ENCODE measurements at places on chromosomes 2 and 18. TPM values are rescaled to one million over a fixed set of nuclear protein-coding genes. Genes with fewer than 3 reads are reported as not detected.
A peak's percentile ranks its signal among the peaks of the same experiment; 100 is the strongest.

The ARL4C gene
- 292 TPM for total RNA-seq

- H3K27me3 ChIP-seq: peaks cover 15% of the 10 kb centered on the region
- no peak for DNase-seq
- H3K27ac ChIP-seq: no peak overlapping the region
Observed at GRCh38 chr18:77339623-77340022, 90.0 kb downstream of the GALR1 start.

DNA sequence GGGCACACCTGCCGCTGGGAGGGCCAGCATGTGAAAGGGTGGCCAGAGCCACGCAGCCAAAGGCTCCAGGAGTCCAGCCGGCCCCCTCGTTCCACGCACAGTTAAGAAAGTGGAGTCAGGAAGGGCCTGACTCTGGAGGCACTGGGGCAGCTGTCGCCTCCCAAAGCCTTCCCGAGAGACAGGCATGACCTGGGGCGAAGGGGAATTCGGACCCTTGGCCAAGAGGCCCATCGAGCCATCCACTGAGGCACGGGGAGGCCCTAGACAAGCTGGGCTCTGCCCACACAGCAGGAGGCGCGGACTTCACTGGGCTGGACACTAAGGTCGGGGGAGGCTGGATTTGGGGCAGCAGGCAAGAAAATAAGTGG lies 38.5 kb upstream of the SNED1 start:
- DNase-seq: peak; percentile 3
- no peaks in the 10 kb centered on the region for H3K27me3 ChIP-seq
- H3K4me3 ChIP-seq: no peak overlapping the region
- no peaks in the 10 kb centered on the region for H3K36me3 ChIP-seq

DNA sequence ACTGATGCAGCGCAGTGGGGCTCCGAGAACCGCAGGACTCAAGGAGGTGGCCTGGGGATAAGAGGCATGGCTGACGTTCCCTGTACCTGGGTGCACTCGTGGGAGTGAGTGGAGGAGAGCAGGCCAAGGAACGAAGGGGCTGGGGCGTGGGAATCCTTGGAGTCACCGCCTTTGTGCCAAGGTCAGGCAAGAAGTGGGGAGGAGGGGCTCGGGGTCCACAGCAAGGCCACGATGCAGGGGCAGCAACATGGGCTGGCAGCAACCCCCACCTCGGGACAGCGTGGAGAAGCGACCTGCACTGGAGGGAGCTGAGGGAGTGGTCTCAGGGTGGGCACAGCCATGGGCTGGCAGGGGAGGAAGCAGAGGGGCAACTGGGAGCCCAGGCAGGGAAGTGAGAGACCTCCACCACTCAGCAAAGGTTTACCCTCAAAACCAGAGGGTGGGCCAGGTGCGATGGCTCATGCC lies 18.6 kb downstream of the ARID5A start:
- no peak for DNase-seq
- H3K4me3 ChIP-seq: no peak overlapping the region
- H3K36me3 ChIP-seq: peaks cover 11% of the 10 kb centered on the region
- no peaks in the 10 kb centered on the region for H3K27me3 ChIP-seq
- no peak overlapping the region for H3K27ac ChIP-seq
- H3K4me1 ChIP-seq: peaks cover 28% of the 10 kb centered on the region

DNA sequence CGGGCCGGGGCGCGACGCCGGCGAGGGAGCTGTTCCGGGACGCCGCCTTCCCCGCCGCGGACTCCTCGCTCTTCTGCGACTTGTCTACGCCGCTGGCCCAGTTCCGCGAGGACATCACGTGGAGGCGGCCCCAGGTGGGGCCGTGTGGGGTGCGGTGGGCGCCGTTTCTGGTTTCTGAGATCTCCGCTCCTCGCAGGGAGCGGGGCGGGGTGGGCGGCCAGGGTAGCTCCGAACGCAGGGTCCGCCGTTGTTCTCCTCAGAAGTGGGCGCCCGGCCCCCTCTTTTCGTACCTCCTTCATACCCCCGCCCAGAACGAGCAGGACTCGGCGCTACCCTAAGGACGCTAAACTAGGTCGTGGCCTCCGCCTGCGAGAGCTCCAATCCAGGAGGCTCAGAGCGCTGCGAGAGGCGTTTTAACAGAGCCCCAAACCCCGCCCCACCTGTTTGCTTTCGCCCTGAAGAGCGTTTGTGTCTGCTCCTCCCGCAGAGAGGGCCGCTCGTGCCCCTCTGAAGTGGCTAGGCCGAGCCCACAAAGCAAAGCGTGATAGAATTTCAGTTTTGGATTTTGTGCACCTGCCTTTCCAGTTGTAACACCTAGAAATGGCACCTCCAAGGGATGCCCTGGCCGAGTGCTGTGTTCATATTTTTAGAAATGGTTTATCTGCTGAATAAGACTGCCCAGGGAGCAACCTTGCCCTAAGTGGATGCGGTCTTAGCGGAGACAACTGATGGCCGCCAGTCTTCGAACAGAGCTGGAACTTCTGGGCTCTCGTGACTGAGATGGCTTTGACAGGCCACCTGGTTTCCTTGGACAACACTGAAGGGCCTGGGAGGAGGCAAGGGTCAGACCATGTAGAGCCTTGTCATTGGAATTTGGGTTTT lies 626 bp downstream of the CAPN10 start:
- peaks cover 5% of the 10 kb centered on the region for H3K36me3 ChIP-seq
- DNase-seq: peak; percentile 77
- H3K4me1 ChIP-seq: peaks cover 55% of the 10 kb centered on the region
- peak overlapping the region; percentile 92 for H3K4me3 ChIP-seq

GRCh38 chr2:170973225-170973491 lies 44.1 kb downstream of the GORASP2 start:
- peak overlapping the region; percentile 57 for H3K4me3 ChIP-seq
- H3K27ac ChIP-seq: no peak overlapping the region
- H3K4me1 ChIP-seq: peaks cover 20% of the 10 kb centered on the region
- no peak for DNase-seq
- peaks cover 4% of the 10 kb centered on the region for H3K36me3 ChIP-seq

DNA sequence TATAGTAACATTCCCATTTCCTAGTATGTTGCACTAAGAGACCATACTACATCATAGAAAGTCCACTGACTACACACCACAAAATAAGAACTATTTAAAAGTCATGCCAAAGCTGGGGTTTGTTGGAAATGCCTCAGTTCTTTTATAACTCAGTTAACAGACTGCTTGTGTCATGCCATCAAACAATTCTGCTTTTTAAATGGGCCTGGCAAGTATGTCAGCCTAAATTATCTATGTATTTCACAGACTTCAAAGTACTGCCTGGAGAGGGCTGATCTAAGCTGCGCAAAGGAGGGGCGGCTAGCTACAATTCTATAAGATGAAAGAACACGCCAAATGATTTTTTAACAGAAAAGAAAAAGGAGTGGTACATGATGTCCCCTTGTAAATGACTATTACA lies 49.6 kb downstream of the FARSB start:
- no peaks in the 10 kb centered on the region for H3K4me1 ChIP-seq
- peaks cover 23% of the 10 kb centered on the region for H3K36me3 ChIP-seq
- DNase-seq: no peak
- H3K27me3 ChIP-seq: no peaks in the 10 kb centered on the region
